CD4-positive, CD25-positive, alpha-beta regulatory T cell (primary cell): ENCODE measurements at places on chromosomes 2 and 18. TPM values are rescaled to one million over a fixed set of nuclear protein-coding genes. Genes with fewer than 3 reads are reported as not detected.

The TRAPPC12 gene
- 97.3 TPM for total RNA-seq

The HOXD13 gene
- total RNA-seq, result not detected

The INHBB gene
- total RNA-seq, result not detected

The DHRS9 gene
- total RNA-seq, result not detected

The UPP2 gene
- not detected for total RNA-seq

The OSBPL1A gene
- 2.7 TPM for total RNA-seq

The HOXD11 gene
- not detected for total RNA-seq

- no peaks in the 10 kb centered on the region for H3K36me3 ChIP-seq
- no peak overlapping the region for H3K4me3 ChIP-seq
- H3K4me1 ChIP-seq, result no peaks in the 10 kb centered on the region
- H3K27me3 ChIP-seq, result no peaks in the 10 kb centered on the region
- no peak for DNase-seq
Observed at GRCh38 chr2:6353669-6354068, 512.0 kb downstream of the CMPK2 start.

GRCh38 chr2:195472501-195473234 lies 184.4 kb upstream of the SLC39A10 start:
- peaks cover 5% of the 10 kb centered on the region for H3K4me1 ChIP-seq
- no peak overlapping the region for H3K4me3 ChIP-seq
- no peak overlapping the region for H3K27ac ChIP-seq
- no peak for DNase-seq

- no peak overlapping the region for H3K4me3 ChIP-seq
- no peaks in the 10 kb centered on the region for H3K27me3 ChIP-seq
- no peak overlapping the region for H3K27ac ChIP-seq
- no peaks in the 10 kb centered on the region for H3K4me1 ChIP-seq
- no peak for DNase-seq
Observed at GRCh38 chr2:23595021-23595420, 210.0 kb downstream of the KLHL29 start.

DNA sequence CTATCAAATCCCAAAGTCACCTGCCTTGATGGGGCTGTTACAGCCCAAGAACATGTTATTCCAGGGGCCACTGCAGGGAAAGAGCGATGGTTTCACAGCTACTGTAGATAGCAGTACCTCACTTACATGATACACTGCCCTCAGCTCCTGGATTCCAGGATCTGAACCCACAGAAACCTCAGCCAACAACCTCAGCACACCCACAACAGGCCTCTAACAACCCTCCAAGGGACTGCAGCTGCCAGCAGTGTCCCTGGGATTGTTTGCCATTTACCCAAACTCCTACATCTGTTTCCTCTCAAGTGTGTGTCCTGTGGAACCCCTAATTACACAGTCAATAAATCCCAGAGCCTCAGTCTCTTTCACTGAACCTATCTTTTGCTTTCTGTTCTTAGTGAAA lies 28.2 kb downstream of the OSBPL1A start:
- no peaks in the 10 kb centered on the region for H3K4me1 ChIP-seq

DNA sequence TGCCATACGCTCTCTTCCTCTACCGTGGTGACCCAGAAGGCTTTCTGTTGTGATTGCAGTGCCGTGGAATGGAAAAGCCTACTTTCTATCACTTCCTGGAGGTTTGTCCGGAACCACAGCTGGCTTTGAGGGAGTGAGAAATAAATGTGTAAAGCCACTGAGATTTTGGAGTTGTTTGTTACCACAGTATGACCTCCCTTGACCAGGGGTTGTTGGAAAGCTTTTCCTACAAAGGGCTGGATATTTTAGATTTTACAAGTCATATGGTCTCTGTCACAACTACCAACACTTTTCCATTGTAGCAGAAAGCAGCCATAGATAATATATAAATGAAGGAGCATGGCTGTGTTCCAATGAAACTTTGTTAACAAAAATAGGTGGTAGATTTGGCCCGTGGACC lies 70.3 kb downstream of the VAPA start:
- H3K4me3 ChIP-seq, result no peak overlapping the region
- no peak overlapping the region for H3K27ac ChIP-seq
- H3K36me3 ChIP-seq, result no peaks in the 10 kb centered on the region
- no peaks in the 10 kb centered on the region for H3K27me3 ChIP-seq

- no peak for DNase-seq
- H3K27ac ChIP-seq, result no peak overlapping the region
- no peaks in the 10 kb centered on the region for H3K4me1 ChIP-seq
- peaks cover 13% of the 10 kb centered on the region for H3K27me3 ChIP-seq
- H3K36me3 ChIP-seq, result no peaks in the 10 kb centered on the region
Observed at GRCh38 chr2:85531589-85531988, 7.4 kb upstream of the MAT2A start.

GRCh38 chr2:145919477-145919876 lies 1399.6 kb upstream of the ZEB2 start:
- DNase-seq, result no peak
- no peaks in the 10 kb centered on the region for H3K27me3 ChIP-seq
- no peaks in the 10 kb centered on the region for H3K36me3 ChIP-seq
- no peak overlapping the region for H3K27ac ChIP-seq

GRCh38 chr2:190432567-190433231 lies 24.5 kb downstream of the MFSD6 start:
- peaks cover 22% of the 10 kb centered on the region for H3K36me3 ChIP-seq
- peaks cover 21% of the 10 kb centered on the region for H3K4me1 ChIP-seq
- no peak overlapping the region for H3K27ac ChIP-seq
- no peak for DNase-seq

DNA sequence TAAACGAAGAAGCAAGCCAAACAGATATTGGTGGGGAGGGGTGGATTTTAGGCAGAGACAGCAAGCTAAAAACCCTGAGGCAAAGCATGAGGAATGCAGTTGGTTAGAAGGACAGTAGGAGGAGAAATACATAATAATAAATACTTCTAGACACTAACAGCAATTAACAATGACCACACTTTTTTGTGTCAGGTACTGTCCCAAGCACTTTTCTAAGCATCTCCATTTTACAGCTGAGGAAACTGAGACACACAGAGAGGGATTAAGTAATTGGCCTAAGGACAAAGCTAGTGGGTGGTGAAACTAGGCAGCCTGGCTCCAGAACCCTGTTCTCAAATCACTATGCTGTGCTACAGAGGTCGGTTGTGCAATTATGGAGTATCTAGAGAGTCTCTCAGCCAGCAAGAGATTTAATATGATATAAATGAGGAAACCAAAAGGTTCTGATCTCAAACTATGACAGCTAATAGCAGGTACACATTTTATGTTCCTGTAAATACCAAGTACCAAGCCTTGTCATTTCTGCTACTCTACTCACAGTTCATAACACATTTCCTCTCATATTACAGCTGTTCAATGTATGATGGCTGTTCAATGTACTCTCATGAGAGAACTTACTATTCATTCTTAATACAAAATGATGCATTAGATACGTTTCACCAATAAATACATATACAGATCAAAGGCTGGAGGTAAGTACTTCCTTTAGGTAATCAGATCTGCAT lies 5.3 kb downstream of the MAP4K3 start:
- H3K4me1 ChIP-seq, result peaks cover 30% of the 10 kb centered on the region
- no peak overlapping the region for H3K4me3 ChIP-seq
- H3K27ac ChIP-seq, result no peak overlapping the region
- H3K36me3 ChIP-seq, result no peaks in the 10 kb centered on the region
- DNase-seq, result peak; percentile 22

GRCh38 chr2:88016960-88017779 lies 823 bp upstream of the RNU2-63P start:
- no peak for DNase-seq
- H3K4me3 ChIP-seq, result peak overlapping the region; percentile 86
- H3K27ac ChIP-seq, result peak overlapping the region; percentile 83
- no peaks in the 10 kb centered on the region for H3K27me3 ChIP-seq

GRCh38 chr2:46268196-46268595 lies 29.0 kb upstream of the EPAS1 start:
- H3K4me1 ChIP-seq, result no peaks in the 10 kb centered on the region
- H3K4me3 ChIP-seq, result no peak overlapping the region

- H3K27ac ChIP-seq, result no peak overlapping the region
- no peaks in the 10 kb centered on the region for H3K27me3 ChIP-seq
- no peaks in the 10 kb centered on the region for H3K36me3 ChIP-seq
- H3K4me1 ChIP-seq, result peaks cover 15% of the 10 kb centered on the region
- peak overlapping the region; percentile 24 for H3K4me3 ChIP-seq
Observed at GRCh38 chr2:38907743-38908562, 18.3 kb downstream of the ARHGEF33 start.

DNA sequence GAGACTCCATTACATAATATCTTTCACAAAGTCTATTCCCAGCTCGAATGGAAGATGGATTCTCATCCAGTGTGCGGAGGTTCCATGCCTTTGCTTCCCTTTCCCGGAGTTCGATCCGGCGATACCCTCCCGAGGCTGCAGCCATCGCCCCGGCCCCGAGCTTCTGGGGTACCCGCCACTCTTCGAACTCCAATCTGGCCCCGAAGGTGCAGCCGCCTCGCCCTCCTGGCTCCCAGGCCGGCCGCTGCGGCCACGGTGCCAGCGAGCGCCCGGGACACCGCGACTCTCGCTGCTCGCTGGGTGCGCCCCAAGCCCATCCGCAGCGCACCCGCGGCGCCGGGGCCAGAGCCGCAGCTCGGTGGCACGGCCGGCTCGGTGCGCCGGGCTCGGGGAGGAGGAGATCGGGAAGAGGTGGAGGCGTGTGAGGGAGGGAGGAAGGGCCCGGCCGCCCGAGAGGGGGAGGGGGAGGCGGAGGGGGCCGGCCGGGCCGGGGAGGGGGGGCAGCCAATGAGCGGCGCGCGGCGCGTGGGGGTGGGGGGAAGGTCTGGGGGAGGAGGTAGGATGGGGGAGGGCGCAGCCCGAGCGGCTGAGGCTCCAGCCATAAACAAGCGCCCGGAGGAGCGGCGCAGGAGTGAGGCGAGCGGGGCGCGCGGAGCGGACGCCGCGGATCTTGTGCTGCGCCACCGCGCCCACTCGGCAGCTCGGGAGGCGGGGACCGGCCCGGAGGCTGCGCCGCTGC lies at the start of gene CRIM1:
Gene CRIM1 (plus strand): TSS at position 628 of the 739 bp plus-strand sequence. CDS start 515 bp downstream, outside the sequence.
- peaks cover 17% of the 10 kb centered on the region for H3K27me3 ChIP-seq
- DNase-seq, result peak; percentile 9
- no peaks in the 10 kb centered on the region for H3K36me3 ChIP-seq
- no peak within 1 kb of the TSS for H3K4me3 ChIP-seq
- H3K4me1 ChIP-seq, result peaks cover 24% of the 10 kb centered on the region

DNA sequence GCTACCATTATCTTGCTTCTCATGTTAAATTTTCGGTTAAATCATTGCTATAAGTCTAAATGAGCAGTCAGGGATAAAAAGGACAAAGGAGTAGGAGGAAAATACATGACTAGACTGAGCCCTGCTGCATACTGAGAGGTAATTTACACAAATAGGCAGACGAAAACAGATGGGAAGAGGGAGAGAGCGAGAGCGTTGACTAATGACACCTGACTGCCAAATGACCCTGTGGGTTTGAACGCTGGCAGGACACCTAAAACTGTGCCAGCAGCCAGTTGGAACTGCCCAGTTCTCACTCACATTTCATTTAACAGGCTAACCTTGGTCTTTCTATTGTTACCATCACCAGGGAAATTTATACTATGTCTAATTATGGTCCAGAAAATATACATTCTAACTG lies 978.2 kb downstream of the CPS1 start:
- no peak overlapping the region for H3K4me3 ChIP-seq
- no peaks in the 10 kb centered on the region for H3K4me1 ChIP-seq
- H3K36me3 ChIP-seq, result no peaks in the 10 kb centered on the region
- H3K27ac ChIP-seq, result no peak overlapping the region
- H3K27me3 ChIP-seq, result no peaks in the 10 kb centered on the region
- DNase-seq, result no peak

GRCh38 chr2:230900336-230900995 lies 24.6 kb downstream of the GPR55 start:
- no peak for DNase-seq
- H3K4me1 ChIP-seq, result peaks cover 16% of the 10 kb centered on the region
- H3K36me3 ChIP-seq, result no peaks in the 10 kb centered on the region
- no peaks in the 10 kb centered on the region for H3K27me3 ChIP-seq
- no peak overlapping the region for H3K27ac ChIP-seq

DNA sequence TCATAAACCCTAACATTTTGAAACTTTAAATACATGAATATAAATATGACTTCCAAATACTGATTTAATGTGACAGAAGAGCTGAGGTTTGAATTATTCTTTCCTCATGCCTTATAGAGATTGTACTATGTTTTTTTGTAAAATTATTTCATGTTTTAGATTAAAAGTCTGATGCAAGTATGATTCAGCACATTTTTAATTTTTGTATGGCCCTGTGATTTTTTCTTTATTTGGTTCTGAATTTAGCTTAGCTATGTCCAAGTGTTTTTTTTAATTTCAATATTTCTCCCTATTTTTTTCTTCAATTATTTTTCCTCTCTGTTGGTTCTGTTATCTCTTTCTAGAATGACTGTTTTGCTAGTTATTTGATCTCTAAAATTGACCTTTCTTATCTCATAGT lies 552.1 kb downstream of the XIRP2 start:
- H3K27me3 ChIP-seq, result no peaks in the 10 kb centered on the region
- DNase-seq, result no peak
- no peaks in the 10 kb centered on the region for H3K36me3 ChIP-seq
- no peak overlapping the region for H3K4me3 ChIP-seq
- H3K27ac ChIP-seq, result no peak overlapping the region

DNA sequence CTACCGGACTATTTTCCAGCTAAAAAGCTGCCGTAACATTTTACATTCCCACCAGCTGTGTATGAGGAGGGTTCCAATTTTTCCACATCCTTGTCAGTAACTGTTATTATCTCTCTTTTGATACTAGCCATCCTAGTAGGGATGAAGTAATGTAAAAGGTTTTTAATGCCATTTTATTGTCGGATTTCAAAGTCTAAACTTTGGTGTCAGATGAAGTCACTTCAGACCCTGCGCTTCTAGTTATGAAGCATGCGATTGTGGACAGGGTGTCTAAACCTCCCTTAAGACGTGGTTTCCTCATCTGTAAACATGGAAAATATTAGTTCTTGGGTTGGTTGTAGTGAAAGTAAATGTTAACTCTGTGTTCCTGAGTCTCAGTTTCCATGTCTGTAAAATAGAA lies 4.7 kb downstream of the DGKD start:
- H3K27me3 ChIP-seq, result no peaks in the 10 kb centered on the region
- peaks cover 33% of the 10 kb centered on the region for H3K4me1 ChIP-seq
- no peak overlapping the region for H3K27ac ChIP-seq
- no peak for DNase-seq
- H3K36me3 ChIP-seq, result peaks cover 18% of the 10 kb centered on the region

DNA sequence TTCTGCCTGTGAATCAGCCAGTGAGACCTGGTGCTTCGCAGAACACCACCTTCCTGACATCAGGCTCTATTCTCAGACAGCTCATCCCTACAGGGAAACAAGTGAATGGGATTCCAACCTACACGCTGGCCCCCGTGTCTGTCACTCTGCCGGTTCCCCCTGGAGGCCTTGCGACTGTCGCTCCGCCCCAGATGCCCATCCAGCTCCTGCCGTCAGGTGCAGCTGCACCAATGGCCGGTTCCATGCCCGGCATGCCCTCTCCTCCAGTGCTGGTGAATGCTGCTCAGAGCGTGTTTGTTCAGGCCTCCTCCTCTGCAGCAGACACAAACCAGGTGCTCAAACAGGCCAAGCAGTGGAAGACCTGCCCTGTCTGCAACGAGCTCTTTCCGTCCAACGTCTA lies 28.1 kb downstream of the ADNP2 start:
- no peak for DNase-seq
- peaks cover 70% of the 10 kb centered on the region for H3K36me3 ChIP-seq
- no peaks in the 10 kb centered on the region for H3K4me1 ChIP-seq
- no peaks in the 10 kb centered on the region for H3K27me3 ChIP-seq
- H3K27ac ChIP-seq, result no peak overlapping the region
